ENCODE measurements at places on chromosomes 4 and X. TPM values are rescaled to one million over a fixed set of nuclear protein-coding genes. Genes with fewer than 3 reads are reported as not detected.

Gene NDP
- 0.36 TPM for polyA plus RNA-seq

Gene PLAC8
- 7.2 TPM for polyA plus RNA-seq

Gene DCAF8L1
- not detected for polyA plus RNA-seq

Gene TENM3
- 4.6 TPM for polyA plus RNA-seq

GRCh38 chr4:2786794-2787229, 6.1 kb upstream of the SH3BP2 start:
- no peak for DNase-seq

- DNase-seq: no peak
Measured at GRCh38 chrX:31499109-31499508, 427.3 kb upstream of the FTHL17 start.

- peak; percentile 76 for DNase-seq
Measured at GRCh38 chrX:153667956-153668396, 5.6 kb downstream of the PNCK start.

DNA sequence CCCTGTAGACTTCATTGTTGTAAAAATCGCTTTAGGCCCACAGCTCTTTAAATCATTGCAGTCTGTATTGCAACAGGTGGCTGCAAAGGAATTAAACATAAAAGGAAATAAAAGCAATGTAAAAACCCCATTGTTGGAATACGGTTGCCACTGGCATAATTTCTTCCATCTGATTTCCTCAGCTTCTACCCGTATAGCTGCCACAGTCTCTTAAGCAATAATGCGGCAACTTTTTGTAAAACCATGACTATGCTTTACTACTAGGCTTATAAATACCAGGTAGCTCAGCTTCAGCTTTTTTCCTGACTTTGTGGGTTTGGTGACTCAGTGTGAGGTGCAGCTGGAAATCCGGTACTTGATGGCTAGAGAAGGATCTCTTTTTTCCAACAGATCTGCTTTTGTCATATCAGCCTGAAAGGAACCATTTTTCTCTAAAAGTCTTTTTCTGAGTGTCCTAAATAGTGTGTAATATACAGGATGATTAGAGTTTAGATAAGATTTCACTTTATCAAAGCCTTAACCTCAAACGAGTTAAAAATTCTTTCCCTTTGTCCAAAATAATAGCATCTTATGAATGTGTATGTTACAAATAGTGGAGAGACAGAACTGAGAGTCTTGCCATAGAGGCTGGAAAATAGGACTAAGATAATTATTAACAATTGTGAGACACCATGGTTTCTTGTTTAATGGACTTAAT, 268.0 kb downstream of the ADGRL3 start:
- no peak for DNase-seq

GRCh38 chr4:120824946-120825345, 97.6 kb downstream of the PRDM5 start:
- no peak for DNase-seq

GRCh38 chr4:8708401-8709021, 115.9 kb downstream of the CPZ start:
- no peak for DNase-seq

DNA sequence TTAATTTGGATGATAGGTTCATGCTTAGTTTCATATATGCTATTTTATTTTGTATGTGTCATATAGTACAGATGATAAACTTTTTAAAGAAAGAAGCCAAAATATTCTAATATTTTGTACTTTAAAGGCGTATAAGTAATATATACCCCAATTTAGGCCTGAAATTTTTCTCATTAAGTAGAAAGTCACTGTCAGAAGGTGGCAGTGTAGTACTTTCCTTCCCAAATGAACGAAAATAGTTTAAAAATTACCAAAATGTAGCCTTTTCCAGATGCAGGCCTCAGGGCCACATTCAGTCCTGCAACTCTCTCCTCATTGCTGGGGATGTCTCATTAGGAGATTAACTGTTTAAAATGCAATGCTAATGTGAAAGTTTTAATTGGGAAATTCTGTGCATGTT, 1263.6 kb downstream of the C4orf33 start:
- DNase-seq: no peak

GRCh38 chr4:15653864-15654592, 1.1 kb downstream of the FBXL5 start:
- DNase-seq: peak; percentile 41

GRCh38 chrX:69127466-69127865, 37.8 kb downstream of the PJA1 start:
- no peak for DNase-seq
